Hindlimb muscle (tissue), 1 donor: ENCODE measurements at places on chromosomes 5 and 9.

GRCh38 chr9:3180696-3181048 is 336.8 kb upstream of the PUM3 start:
- DNase-seq = no peak

DNA sequence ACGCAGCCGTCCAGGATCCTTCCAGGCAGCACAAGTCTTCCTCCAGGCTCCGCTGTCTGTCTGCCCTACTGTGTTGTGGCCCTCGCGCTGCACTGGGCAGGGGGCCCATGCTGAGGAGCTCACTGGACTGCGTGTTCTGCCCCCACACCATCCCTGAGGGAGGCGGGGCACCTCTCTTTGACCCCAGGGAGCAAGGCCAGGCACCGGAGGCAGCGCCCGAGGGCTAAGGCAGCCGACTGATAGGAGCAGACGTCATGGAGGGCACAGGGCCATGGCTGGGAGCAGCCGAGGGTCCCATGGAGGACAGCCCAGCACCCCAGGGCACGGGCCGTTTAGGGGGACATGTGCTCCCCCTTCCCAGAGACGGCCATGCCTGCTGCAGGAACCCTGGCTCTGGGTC is 46.7 kb downstream of the KCNT1 start:
- no peak for DNase-seq

- DNase-seq = no peak
Measured at GRCh38 chr9:101711330-101711941, 27.0 kb downstream of the GRIN3A start.

DNA sequence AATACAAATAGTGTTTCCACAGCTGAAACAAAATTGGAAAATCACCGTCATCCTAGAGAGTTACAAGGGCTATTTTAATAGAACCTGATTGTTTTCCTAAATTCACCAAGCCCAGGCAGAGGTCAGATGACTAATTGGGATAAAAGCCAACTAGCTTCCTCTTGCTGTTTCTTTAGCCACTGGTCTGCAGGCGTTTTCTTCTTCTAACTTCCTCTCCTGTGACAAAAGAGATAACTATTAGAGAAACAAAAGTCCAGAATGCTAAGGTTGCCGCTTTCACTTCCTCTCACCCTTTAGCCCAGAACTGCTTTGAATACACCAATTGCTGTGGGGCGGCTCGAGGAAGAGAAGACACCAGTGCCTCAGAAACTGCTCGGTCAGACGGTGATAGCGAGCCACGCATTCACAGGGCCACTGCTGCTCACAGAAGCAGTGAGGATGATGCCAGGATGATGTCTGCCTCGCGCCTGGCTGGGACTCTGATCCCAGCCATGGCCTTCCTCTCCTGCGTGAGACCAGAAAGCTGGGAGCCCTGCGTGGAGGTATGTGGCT is at the start of gene TLR4:
Gene TLR4 (plus strand): TSS at position 380 of the 552 bp plus-strand sequence. CDS start 70 bp downstream, at position 450.
- peak; percentile 47 for DNase-seq

- DNase-seq = no peak
Measured at GRCh38 chr5:151925340-151925739, 689 bp upstream of the GLRA1 start.

GRCh38 chr9:137606005-137606621 is 627 bp downstream of the ARRDC1 start:
- DNase-seq = no peak

DNA sequence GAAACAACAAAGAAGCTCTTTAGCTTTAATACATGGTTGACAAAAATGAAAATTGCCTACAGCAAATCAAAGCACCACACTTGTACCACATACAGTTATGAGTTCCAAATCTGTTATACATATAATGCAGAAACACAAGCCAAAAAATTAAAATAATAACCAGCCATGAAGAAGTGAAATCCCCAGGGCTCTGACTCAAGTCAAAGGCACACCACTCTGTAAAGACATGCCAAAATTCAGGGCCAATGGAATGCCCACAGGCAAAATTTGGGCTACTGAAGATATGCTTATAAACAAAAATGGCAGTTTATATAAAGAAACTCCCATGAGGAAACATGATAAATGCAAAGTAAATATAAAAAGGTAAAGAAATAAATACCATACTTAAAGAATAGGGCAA is 29.0 kb downstream of the THBS4 start:
- no peak for DNase-seq

GRCh38 chr5:111063709-111064322 is 7.7 kb upstream of the TSLP start:
- DNase-seq = no peak

DNA sequence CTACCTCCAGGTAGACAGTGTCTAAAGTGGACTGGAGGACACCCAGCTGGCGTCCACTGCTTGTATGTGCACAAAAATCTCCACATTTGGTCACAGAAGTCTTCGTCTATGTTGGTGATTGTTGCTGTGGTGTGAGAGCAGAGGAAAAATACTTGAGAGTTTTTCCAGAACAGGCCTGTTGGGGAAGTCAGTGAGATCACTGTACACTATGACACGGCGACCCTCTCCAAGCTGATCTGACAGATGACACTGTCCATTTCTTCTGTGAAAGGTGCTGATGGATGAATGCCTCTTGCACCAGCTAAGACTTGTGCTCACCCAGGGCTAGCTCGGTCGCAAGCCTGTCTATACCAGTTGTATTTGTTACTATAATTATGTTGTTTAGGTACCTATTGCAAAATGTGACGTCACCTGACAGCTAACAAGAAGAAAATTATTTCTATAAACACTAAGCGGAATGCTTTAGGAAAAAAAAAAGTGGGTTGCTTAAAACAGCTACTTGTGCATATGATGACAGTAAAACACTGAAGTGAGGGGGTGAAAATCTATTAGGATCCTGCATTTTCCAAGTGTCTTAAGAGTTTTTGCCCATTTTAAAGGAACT is 142.3 kb downstream of the ROR2 start:
- no peak for DNase-seq

DNA sequence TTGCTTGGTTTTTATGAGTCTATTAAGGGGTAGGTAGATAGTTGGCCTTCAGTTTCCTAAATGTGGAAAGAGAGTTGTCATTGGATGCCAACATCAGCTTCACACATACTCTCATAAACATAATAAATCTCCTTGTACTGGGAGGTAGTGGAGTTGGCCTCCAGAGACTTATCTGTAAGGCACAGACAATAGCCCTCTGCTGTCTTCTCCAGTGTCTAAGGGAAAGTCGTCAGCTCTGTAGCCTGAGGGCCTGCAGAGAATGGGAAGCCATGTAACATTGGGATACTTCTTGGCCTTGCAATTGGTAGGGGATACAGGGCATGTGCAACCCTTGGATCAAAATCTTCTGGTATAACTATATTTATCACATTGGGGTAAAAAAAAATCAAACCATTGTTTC is 331.9 kb upstream of the KLF9 start:
- no peak for DNase-seq

- no peak for DNase-seq
Measured at GRCh38 chr9:137988051-137988450, 110.5 kb downstream of the CACNA1B start.

DNA sequence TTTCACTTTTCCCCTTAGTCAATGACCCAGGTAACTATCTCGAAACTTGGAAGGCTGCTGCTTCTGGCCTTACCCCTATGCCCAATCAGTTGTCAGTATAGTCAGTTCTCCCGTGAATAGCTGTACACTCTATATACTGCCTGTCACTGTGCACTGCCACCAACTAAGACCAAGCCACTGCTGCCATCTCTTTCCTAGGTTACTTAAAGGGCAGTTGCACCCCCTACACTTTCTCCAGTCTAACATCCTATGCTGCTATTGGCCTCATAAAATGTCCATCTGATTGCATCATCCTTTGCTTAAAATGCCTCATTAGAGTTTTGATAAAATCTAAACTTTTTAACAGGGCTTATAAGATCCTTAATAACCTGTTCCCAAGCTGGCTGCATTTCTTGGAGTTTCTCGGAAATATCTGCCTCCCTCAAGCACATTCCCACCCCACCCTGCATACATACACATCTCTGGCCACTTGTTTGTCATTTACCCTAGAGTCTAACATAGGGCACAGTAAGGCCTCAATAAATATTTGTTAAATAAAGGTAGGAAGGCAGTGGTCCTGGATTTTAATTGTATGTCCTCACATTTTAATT is 32.8 kb upstream of the TNFAIP8 start:
- no peak for DNase-seq

DNA sequence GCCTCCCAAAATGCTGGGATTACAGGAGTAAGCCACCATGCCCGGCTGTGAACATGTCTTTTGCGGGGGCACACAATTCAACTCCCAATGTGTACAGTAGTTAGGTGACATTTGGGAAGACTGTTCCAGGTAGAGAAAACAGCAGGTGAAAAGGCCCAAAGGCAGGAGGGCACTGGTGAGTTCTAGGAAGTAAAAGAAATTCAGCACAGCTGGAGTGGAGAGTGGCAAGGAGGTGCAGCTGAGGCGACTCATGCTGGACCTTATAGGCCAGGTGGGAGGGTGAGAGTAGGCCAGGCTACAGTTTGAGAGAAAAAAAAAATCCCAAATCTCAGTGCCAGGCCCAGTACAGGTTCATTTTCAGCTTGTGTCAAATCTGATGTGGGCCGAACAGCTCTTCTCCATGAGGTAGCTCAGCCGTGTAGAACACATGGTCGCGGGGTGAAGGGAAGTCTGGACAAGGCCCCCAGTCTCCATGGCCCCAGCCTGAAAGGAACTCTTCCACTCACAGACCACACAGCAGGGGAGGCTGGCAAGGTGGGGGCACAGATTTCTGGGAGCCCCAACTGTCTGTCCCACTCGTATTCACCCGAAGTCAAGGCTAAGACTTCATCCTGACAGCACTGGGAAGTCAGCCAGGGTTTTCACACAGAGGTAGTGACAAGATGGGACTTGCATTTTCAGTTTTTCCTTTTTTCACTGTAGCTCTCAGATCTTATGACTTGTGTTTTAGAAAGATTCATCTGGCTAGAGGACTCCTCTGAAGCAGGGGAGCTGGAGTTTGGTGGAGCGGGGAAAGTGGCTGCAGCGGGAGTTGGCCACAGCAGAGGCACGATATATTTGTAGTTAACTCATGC is 4.5 kb upstream of the HNRNPAB start:
- no peak for DNase-seq

- peak; percentile 19 for DNase-seq
Measured at GRCh38 chr9:111356481-111357244, 26.6 kb upstream of the OR2K2 start.

DNA sequence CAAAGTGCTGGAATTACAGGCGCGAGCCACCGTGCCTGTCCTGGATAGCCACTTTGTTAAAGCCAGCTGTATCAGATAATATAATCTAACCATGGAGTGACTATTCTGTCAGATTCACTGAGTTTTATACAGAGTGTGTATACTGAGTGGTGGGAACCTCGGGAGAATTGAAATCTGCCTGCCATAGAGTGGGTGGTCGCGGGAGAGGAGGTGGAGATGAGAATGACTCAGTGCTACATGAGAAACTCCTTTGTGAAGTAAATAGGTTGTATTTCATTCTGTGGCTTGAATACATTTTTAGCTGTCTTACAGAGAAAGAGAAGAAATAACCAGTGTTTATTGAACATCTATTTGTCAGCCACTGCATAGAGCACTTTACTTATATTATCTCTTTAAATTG is 26.4 kb downstream of the ATP6V0E1 start:
- no peak for DNase-seq

DNA sequence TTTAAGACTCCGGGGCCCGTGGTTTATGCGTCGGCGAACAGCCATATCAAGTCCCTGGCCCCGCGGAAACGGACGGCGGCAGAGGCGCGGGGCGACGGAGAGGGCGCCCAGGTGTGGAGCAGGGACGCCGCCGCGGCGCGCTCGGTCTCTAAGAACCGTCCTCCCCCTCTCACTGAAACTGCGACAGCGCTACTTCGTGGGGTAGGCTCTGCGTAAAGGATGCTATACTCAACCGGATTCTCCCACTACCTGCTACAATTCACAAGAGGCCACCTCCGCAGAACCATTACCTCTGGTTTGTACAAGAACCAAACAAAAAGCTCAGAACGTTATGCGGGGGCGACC is 404 bp downstream of the MRNIP start:
- DNase-seq = no peak

- DNase-seq = no peak
Measured at GRCh38 chr5:56011835-56012234, 17.1 kb upstream of the IL6ST start.

DNA sequence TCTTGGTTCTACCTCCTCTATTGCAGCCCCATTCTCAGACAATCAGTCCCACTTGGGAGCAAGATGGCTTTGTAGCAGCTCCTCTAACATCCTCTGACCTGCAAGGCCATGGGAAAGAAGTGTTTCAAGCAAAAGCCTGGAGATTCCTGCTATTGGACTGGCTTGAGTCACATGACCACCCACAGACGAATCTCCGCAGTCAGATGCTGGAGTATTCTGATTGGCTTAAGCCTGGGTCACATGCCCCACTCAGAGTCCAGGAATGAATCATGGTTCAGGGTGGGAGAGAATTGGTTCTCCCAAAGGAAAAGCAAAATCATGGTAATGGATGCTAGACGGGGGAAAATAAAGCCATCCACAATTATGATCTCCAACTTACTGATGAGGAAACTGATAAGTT is 22.6 kb upstream of the LMX1B start:
- DNase-seq = no peak

GRCh38 chr9:462606-463005 is 247.9 kb downstream of the DOCK8 start:
- no peak for DNase-seq

DNA sequence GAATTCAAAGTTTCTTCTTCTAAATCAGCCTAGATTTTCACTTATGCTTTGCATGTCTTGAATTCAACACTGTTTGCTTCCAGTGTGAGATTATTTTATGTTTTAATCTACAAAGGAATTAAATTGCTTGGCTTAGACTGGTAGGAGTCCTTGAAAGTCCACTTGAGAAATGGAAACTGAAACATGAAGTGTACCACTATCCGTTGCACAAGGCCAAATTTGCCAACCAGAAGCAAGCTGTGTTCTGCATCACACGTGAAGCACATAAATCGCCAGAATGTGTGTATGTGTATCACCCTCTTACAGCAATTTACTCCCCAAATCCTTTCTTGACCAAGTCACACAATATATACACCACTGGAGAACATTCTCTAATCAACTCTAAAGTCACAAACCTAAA is 10.3 kb downstream of the SEMA6A start:
- DNase-seq = no peak

DNA sequence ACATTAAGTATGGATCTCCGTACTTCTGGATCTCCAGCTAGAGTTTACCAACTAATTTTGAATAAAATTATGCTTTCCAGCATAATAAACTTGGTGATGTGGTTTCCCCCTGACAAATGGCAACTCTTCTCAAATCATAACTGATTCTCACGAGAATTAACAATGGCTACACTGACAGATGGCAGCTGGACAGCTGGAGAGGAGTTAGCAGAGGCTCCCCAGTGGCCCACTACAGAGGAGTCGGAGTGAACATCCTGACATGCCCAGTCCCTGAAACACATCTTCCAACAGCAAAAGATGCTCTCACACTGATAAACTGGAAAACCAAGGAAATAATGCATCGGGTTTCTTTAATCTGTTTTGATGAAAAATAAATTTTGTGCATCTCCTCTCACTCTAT is 239.6 kb downstream of the MAN2A1 start:
- DNase-seq = no peak
